ENCODE measurements at places on chromosomes 12 and 14. TPM values are rescaled to one million over a fixed set of nuclear protein-coding genes. Genes with fewer than 3 reads are reported as not detected.

The FANCM gene
- 7.1 TPM for total RNA-seq

The SLC17A8 gene
- total RNA-seq = 0.35 TPM

The SH2B3 gene
- 9.1 TPM for total RNA-seq

The GYS2 gene
- 0.13 TPM for total RNA-seq

The GLI1 gene
- total RNA-seq = 7.1 TPM

The CCDC197 gene
- total RNA-seq = 0.04 TPM

The CLEC7A gene
- 1.2 TPM for total RNA-seq

The BEGAIN gene
- total RNA-seq = 2.0 TPM

The P2RX2 gene
- total RNA-seq = not detected

The RIPK3 gene
- 2.0 TPM for total RNA-seq

The NPFF gene
- total RNA-seq = 0.98 TPM
